ENCODE measurements at places on chromosomes 7 and 10.

GRCh38 chr10:21724687-21725367 lies 190.8 kb downstream of the MLLT10 start:
- peak; percentile 74 for DNase-seq

DNA sequence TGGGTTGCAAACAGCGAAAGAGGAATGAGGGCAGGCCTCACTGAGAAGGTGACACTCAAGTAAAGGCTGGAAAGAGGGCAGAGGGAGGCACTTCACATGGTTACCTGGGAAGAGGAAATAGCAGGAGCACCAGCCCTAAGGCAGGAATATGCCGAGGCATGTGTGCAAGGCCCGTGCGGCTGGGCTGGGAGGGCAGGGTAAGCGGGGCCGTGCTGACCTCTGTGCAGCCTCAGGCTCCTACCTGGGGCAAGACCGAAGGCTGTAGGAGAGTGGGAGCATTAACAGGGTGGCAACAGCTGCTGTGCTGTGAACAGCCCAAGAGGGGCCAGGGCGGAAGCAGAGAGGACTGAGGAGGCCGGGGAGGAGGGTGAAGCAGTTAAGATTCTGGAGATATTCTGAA lies 24.0 kb upstream of the SH3PXD2A start:
- no peak for DNase-seq

DNA sequence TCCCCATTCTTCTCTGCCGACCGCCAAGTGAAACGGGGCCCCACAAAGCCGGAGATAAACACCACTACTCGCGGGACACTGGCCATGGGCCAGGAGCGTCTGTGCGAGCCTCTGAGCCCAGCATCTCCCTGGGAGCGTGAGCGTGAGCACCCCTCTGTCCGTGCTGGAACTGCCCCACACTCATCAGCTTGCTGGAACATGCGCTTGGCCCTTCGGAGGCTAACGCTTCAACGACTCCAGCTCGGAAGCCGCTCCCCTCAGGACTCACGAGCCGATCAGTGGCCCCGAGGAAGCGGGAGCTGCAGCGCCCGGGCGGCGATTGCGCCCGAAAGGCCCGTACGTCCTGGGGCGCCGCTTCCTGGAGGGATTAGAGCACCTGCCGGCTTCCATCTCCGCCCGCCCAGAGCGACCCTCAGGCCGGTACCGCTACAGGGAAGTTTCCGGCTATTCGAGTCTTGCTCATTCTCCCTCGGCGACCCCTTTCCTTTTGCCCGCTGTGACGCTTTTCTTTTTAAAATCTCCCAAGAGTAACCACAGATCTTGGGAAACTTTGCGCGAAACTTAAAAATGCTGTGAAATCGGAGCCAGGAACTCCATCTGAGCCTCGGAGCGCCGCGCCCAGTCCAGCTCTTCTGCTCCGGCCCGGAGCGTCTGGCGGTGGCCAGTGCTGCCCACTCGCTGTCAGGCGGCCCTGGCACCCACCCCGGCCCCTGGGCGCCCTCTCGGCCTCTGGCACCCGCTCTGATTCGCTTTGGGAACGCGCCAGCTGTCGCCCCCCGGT lies 1.0 kb downstream of the TLL2 start:
- DNase-seq, result no peak

GRCh38 chr10:3292636-3293035 lies 120.1 kb upstream of the PITRM1 start:
- no peak for DNase-seq

DNA sequence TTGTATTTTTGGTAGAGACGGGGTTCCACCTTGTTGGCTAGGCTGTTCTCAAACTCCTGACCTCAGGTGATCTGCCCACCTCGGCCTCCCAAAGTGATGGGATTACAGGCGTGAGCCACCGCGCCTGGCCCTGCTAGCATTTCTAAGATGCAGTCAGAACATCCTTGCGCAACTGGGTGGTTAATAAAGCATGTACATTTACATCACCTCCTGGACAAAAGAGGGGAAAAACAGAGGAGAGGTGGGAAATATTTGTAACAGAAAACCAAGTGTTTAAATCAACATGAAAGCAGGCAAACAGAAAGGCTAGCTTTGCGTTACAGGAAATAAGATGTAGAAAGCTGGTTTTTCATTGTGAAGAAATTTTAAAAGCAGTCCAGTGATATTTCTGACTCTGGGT lies 220.9 kb upstream of the KMT2E start:
- DNase-seq, result no peak

- DNase-seq, result no peak
Measured at GRCh38 chr7:132261327-132262159, 314.7 kb downstream of the PLXNA4 start.

- DNase-seq, result no peak
Measured at GRCh38 chr7:44541028-44541869, at the start of gene NPC1L1. Gene NPC1L1, minus strand, starts transcription at chr7:44541330. Its CDS starts 71 bp downstream, at chr7:44541259.

DNA sequence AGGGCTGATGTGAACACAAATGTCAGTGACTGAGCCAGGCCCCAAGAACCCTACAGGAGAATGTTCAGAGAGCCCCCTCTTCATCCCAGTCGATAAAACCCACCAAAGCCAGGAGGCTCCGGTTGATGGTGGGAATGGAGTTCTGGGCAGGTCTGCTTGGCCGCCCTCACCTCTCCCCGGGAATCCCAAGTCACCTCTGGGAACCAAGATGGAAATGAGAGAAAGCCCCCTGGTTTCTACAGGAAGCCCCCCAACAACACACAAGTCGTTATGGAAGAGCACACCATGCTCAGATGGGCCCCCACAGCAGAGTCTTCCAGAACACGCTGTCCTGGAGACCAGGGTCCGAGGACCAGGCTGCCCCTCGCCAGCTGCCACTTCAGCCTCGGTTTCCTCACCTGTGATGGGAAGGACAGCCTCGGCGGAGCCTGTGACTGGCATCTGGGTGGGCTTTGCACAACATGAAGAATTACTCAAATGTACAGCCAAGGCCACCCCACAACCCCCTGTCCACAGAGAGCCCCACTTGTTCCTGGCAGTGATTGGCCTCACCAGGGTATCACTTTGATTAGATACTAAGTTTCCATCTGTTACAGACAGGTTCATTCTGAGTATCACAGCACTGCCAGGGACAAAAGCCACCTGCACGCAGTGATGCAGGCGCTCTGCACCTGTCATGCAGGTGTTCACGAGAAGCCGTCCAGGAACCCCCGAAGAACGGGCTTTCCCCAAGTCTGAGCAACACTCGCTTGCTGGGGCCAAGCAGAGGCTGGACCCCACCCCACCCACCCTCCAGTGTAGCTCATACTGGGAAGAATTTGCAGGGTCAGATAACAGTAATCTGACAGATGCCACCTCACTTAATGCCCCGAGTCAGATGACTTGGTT lies 57.6 kb downstream of the MKI67 start:
- no peak for DNase-seq

DNA sequence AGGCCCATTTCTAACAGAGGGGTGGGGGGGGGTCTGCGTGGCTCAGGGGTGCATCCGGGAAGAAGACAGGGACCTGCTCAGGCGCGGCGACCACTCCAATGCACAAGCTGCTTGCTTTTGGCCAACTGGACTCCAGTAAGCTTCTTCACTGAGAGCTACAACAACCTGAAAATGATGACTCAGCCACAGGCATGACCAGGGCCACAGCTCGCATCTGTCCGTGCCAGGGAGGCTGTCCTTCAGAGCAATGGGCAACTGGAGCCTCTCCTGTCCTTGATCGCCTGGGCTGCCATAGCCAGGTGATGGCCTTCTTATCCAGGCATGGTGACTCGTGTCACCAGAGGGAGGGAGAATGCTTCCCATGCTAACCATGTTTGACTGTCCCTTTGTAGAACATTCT lies 81.6 kb upstream of the RNF32 start:
- no peak for DNase-seq

GRCh38 chr10:521261-522250 lies 167.9 kb downstream of the DIP2C start:
- no peak for DNase-seq

- DNase-seq, result no peak
Measured at GRCh38 chr7:2964208-2964607, 79.5 kb downstream of the CARD11 start.

DNA sequence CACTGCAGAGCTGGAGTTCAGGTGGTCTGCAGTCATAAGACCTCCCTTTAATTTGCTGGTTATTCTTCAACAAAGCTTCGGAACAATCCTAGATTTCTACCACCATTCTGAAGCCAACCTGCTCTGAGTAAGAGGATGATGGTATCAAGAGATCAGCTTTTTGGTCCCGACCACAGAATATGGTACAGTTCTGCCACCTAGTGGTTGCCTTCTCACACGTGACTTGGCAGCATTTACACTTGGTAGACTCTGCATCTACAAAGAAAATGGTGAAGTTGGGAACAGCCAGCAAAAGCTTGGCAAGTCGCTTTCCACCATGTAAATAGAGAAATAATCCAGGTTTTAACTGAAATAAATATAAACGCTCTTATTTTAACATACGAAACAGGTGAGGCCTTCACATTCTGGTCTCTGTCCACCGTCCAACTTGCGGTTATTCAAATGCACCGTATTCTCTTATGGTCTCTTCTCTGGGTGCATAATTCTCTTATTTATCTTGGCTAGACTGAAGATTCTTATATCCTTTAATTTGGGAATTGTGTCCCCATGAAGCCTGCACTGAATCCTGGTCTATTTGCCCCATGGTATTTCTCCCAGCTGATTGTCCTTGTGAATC lies 173.9 kb upstream of the GRM3 start:
- DNase-seq, result peak; percentile 76

DNA sequence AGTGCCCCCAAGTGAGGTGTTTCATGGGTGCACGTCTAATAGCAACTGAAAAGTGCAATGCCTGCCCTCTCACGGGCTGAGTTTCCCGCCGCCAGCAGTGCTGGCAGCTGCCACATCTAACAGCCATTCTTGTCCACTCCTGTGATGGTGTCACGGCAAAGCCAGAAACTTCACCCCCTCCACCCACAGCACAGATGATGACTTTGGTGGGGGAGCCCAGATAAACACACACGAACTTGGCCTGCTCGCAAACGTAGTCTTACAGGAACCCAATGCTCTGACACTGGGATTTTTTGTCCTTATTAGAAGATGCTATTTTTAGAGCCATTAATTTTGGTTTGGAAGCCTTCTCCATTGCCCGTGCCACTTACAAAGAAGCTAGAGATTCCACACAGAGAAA lies 26.7 kb downstream of the CPXM2 start:
- DNase-seq, result no peak

- DNase-seq, result no peak
Measured at GRCh38 chr7:43763183-43763582, 4.7 kb downstream of the BLVRA start.

DNA sequence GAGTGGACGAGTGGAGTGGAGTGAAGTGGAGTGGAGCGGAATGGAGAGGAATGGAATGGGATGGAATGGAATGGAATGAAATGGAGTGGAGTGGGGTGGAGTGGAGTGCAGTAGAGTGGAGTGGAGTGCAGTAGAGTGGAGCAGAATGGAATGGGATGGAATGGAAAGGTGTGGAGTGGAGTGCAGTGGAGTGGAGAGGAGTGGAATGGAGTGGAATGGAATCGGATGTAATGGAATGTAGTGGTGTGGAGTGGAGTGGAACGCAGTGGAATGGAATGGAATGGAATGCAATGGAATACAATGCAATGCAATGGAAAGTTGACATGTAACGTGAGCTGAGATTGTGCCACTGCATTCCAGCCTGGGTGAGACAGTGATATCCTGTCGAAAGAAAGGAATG lies 46.4 kb downstream of the ZNF716 start:
- no peak for DNase-seq

DNA sequence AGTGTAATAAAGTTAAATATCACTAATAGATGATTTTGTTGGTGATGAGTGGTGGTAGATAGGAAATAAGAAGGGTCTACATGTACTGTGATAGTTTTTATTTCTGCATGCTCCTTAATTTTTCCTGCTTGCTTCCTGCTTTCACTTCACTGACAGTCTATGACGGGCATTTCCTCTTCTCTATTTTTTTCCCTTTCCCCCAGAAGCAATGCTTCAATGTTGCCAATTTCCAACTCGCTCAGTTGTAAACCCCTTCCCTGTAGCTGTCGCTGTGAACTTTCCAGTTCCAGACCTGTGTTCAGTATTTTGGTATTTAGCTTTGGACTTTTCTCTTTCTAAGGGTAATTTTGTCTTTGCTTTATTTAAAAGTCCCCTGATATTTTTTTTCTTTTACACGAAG lies 123.5 kb upstream of the AGR3 start:
- DNase-seq, result no peak

DNA sequence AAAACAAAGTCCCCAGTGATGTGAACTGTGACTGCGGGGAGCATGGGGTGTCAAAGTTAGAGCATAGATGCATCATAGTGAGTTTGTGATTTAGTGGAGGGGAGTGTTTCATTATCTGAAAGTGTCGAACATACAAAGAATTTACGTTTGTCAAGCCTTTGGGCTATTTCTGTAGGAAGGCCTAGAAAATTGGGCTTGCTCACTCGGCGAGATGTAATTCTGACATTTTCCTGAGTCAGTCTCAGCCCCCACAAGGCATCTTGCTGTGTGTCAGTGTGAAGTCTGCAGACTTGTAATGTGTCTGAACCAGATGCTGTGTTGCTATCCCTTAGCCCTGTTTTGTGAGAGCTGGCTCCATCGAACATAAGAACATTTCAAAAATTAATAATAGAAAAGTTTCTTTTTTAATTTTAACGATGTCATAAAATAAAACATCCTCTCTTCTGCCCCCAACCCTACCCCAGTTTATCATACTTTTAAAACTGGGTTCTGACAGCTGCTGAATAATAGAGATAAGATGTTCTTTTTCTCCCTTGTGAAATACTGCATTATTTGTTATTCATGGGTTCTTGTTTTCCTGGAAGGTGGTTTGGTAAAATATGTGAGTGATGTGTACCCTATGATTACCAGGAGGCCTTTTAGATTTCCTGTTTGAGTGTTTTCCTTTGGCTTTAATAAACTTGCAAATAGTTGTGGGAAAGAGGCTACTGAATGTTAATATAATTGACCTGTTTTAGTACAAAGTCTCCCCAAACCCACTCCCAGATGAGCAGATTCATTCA lies 207.4 kb downstream of the GPR158 start:
- no peak for DNase-seq

GRCh38 chr7:95859429-95859828 lies 87.1 kb downstream of the DYNC1I1 start:
- no peak for DNase-seq

GRCh38 chr7:42233171-42233570 lies 3.8 kb downstream of the GLI3 start:
- no peak for DNase-seq

- DNase-seq, result no peak
Measured at GRCh38 chr10:50373821-50374501, 122.6 kb upstream of the ASAH2 start.

DNA sequence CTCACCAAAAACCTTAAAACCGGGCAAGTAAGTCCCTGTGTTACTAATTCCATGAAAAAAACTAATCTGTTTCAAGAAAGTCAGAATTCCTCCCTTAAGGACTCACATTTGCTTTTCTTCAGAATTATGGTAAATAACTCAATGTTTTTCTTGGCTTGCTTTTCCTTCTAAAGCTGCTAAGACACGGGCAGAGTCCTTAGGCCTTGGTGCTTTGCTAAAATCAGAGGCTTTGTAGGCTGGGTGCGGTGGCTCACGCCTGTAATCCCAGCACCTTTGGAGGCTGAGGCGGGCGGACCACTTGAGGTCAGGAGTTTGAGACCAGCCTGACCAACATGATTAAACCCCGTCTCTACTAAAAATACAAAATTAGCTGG lies 32.0 kb downstream of the GNA12 start:
- DNase-seq, result no peak

Data from NCI-H1694 treated with DMSO at 0.1 percent for 48 hours (cell line).